ENCODE measurements at places on chromosomes 11 and 22.

DNA sequence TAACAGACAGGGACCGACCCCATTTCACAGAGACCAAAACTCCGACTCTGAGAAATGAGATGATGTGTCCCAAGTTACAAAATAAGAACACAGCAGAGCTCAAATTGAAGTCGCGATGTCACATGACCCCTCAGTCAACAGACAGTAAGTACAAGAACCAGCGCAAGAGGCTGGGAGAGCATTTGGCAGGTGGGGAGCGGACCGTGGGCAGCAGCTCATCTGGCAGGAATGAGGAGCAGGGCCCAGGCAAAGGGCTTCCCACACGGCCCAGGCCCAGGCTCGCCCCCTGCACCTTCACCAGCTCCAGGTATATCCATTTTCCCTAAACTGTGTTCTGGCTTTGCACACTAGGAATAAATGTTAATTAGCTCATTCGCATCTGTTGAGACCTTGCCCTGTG lies 34.3 kb downstream of the SCUBE1 start:
- DNase-seq, result no peak

DNA sequence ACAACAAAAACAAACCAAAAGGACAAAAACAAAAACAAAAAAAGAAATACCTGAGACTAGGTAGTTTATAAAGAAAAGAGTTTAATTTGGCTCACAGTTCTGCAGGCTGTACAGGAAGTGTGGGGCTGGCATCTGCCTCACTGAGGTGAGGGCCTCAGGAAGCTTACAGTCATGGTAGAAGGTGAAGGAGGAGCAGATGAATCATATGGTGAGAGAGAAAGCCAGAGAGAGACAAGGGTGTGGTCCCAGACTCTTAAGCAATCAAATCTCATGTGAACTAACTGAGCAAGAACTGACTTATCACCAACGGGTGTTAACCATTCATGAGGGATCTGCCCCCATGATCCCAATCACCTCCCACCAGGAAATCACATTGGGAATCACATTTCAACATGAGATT lies 58.8 kb upstream of the ZBED5 start:
- DNase-seq, result no peak

DNA sequence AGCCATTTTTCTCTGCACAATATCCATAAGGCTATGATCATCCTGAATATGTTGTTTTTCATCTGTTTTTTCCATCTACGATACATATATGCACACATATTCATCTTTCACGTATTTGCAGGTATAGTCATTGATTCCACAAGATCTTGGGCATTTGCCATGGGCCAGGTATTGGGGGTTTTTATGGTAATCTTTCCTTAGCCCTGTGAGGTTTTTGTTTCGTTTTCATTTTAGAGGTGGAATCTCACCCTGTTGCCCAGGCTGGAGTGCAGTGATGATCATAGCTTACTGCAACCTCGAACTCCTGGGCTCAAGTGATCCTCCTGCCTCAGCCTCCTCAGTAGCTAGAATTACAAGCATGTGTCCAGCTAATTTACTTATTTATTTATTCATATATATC lies 20.0 kb downstream of the CD6 start:
- no peak for DNase-seq

- no peak for DNase-seq
These were observed 403.5 kb downstream of the CADM1 start for GRCh38 chr11:115100706-115101105.

DNA sequence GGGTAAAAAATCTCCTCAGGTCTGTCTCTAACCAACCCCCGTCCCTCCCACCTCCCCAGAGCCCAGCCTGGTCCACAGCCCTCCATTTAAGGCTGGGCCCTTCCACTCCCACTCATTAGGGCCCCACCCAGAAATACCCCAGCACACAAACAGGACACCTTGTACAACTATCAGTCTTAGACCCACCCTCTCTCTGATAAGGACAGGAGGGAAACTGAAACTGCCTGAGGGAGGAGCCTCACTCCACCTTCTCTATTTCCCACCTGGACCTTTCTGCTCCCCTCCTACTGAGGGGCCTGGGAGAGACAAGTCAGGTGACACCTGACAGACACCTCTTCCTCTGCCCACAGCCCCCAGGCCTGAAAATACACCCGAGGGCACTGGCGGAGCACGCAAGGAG lies 90.2 kb downstream of the PLEKHA7 start:
- no peak for DNase-seq

DNA sequence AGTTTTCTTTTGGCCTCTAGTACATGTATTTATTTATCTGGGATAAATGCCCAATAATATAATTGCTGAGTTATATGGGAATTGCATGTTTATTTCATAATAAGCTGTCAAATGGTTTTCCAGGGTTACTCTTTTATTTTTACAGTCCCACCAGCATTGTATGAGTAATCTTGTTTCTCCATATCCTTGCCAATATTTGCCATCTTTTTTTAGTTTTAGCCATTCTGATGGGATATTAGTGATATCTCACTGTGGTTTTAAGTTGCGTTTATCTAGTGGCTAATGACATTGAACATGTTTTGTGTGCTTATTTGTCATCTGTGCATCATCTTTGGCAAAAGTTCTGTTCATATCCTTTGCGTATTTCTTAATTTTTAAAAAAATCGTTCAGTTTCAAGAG lies 372.8 kb upstream of the CCDC179 start:
- no peak for DNase-seq

DNA sequence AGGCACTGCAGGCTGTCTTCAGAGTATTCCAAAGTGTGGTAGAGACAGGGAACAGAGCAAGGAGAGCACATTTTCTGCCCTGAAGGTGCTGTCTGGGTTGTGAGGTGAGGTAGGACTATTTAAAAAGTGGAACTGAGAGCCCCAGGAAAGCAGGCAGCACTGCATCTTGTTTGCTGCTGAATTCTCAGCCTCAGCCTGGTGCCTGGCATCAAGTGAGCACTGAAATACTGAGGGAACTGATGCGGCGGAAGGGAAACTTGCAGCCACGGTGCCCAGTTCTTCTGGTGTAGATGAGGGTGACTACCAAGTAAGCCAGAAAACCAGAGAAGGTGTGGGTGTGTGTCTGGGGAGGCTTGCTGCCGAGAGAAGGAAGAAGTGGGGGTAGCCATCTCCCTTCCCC lies 59.5 kb downstream of the TNRC6B start:
- DNase-seq, result no peak

GRCh38 chr11:119340335-119341221 lies at the start of gene C1QTNF5:
Gene C1QTNF5 (minus strand): TSS chr11:119340883. CDS start chr11:119340397, 486 bp downstream.
- DNase-seq, result peak; percentile 69

GRCh38 chr11:69531717-69532088 lies 50.2 kb downstream of the LINC01488 start:
- no peak for DNase-seq

DNA sequence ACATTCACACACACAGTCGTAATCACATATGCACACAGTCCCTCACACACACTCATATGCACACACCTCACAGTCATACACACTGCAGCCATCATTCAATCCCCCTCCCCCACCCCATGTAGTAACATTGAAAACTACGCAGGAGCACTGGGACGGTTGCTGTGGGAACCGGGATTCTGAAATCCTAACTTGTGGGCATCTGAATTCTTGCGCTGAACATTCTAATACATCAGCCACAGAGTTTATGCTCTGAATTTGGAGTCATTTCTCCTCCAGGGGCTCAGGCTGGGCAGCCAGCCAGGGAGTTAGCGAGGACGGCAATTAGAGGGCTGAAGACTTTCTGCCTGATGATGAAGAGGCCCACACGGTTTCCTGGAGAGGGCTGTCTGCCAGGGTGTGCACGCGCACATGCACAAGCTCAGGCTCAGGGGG lies 32.7 kb downstream of the CD6 start:
- DNase-seq, result no peak

GRCh38 chr11:79396674-79397073 lies 44.2 kb downstream of the TENM4 start:
- no peak for DNase-seq

GRCh38 chr11:10731064-10731680 lies 19.9 kb upstream of the CTR9 start:
- no peak for DNase-seq

GRCh38 chr11:44319170-44319551 lies 9.2 kb upstream of the ALX4 start:
- DNase-seq, result no peak

GRCh38 chr11:41461057-41461681 lies 1.7 kb upstream of the LRRC4C start:
- DNase-seq, result no peak

DNA sequence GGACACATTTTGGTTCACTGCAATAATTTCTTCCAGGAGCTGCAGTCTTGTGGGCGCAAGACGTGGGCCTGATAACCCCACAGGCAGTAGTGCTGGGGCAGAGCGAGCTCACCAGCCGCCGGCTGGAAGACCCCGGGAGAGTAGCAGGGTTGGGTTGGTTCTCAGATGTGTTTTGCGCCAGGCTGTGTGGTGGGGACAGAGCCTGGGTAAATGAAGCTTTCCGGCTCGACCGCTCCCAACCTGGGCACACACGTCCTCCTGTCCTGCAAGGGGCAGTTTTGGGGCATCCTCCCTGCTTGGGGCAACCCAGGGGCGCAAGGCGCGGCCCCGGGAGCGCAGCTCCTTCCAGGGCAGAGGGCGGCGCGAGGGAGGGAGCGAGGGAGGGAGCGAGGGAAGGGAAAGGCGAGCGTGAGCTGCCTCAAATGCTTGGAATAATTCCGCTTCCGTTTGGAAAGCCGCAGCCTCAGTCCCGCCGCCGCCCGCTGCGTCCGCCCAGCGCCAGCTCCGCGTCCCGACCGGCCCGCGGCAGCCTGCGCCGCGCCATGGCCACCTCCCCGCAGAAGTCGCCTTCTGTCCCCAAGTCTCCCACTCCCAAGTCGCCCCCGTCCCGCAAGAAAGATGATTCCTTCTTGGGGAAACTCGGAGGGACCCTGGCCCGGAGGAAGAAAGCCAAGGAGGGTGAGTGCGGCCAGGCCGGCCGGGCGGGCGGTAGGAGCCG lies at the start of gene PARVA:
Gene PARVA, plus strand, starts transcription at position 466 of the 718 bp plus-strand sequence. Its CDS starts 77 bp downstream, at position 543.
- DNase-seq, result peak; percentile 70

GRCh38 chr22:46416520-46416871 lies 81.0 kb downstream of the TRMU start:
- DNase-seq, result no peak

DNA sequence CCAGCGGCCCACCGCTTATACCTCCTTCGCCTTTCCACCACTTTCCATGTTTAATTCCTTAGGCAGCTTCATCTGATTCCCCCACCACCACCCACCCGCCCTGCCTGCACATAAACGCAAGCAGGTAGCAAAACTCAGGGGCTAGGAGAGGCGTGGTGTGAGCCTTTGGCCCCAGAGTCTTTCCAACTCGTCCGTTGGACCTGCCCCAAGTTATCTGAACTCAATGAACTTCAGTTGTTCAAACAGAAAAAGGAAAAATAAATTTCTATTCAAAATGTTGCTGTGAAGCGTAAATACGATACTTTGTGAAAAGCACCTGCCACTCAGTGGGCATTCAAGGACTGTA lies 814 bp upstream of the CDON start:
- no peak for DNase-seq

- no peak for DNase-seq
These were observed 52.0 kb upstream of the SUSD2 start for GRCh38 chr22:24129263-24129651.

DNA sequence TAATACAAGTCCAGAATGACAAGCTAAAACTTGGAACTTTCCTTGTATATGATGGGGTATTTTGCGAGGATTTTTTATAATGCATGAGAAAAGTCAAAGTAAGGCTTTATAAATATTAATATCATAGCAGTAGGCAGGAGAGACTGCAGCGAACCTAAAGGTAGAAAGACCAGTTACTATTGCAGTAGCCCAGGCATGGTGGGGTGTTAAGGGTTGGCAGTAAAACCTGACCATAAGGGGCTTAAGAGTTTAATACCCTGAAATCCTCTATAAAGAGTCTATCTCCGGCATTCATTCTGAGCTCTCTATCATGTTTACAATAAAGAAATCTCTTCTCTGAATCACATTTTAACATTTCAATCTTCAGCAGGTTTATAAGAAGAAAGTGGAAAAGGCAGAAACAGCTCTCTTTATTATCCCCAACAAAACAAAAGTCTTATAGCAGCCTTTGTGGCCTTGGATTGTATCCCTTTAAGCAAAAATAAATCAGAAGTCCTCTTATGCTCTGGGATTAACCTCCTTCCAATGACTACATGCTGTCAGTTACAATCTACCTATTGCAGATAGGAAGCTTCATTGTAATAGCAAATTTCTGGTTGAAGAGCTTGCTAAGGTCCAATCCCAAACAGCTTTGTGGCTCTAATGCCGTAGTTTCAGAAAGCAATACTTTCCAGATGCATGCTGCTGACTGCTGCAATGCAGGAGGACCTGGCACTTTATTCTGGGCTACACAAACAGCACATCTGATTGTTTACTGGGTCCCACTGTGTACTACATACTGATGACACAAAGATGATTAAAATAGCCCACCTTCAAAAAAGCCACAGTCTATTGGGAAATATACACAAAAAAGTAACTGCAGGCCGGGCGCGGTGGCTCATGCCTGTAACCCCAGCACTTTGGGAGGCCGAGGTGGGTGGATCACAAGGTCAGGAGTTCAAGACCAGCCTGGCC lies 45.8 kb downstream of the SIK3 start:
- no peak for DNase-seq

- DNase-seq, result no peak
These were observed 87.5 kb upstream of the RCN1 start for GRCh38 chr11:32003335-32003734.

DNA sequence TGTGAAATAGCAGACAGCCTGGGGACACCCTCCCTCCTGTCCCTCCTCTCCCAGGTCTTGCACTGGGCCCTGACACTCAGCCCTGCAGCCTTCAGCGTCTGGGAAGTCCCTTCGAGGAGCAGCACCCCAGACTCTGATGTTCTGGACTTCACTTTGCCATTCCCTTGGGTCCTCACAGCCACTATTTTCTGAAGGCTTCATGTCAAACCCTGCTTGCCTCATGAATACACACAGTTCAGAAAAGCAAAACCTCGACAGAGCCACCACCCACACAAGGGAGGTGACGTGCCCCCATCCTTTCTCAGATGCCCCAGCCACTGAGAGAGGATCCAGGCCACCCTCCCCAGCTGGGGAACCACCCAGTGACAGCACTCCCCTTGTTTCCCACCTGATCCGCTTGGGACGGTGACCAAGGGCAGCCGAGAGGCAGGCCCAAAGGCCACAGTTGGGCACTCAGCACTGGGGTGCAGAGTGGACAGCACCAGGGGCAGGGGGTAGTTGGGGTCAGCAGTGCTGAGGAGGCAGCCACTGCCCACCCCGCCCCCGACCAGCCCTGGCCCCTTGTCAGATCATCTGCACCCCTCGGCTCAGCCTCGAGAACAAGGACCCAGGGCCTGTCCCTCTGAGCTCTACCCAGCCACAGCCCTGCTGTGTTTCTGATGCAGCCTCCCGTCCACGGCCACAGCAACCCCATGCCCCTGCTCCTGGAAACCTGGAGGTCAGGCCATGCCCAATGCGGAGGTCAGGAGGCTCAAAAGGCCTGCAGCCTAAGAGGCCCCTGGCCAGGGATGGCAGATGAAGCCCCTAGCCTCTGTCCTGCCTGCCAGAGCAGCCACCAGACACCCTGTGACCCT lies 3.1 kb upstream of the TNNT3 start:
- DNase-seq, result no peak
